Retina (tissue), 1 donor: ENCODE measurements at places on chromosomes 12 and 14.

- no peak for DNase-seq
Measured at GRCh38 chr14:50741567-50741966, 73.5 kb upstream of the SAV1 start.

DNA sequence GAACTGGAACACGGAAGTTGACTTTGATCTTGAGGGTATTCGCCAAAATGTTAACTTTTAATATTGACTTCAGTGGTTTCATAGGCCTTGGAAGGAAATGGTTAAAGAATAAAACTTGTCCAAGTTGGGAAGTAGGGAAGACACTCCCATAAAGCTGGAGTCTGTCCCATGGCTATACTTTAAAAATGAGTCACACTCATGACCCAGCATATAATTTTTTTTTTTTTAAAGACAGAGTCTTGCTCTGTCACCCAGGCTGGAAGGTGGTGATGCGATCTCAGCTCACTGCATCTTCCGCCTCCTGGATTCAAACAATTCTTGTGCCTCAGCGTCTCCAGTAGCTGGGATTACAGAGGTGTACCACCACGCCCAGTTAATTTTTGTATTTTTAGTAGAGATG is 19.6 kb downstream of the TMPRSS12 start:
- DNase-seq = no peak

GRCh38 chr14:33120341-33120740 is 181.7 kb downstream of the NPAS3 start:
- DNase-seq = no peak

GRCh38 chr14:72053651-72054050 is 121.4 kb downstream of the RGS6 start:
- DNase-seq = no peak

DNA sequence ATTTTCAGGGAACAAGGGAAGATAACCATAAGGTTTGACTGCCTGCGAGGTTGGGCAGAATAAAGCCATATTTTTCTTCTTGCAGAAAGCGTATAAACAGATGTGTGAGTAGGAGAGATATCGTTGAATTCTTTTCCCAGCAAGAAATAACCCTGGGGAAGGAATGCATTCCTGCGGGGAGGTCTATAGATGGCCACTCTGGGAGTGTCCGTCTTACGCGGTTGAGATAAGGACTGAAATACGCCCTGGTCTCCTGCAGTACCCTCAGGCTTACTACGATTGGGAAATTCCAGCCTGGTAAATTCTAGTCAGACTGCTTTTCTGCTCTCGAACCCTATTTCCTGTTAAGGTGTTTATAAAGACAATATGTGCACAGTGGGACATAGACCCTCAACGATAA is 225.0 kb downstream of the LRIG3 start:
- no peak for DNase-seq

- no peak for DNase-seq
Measured at GRCh38 chr12:3132636-3133404, 55.6 kb downstream of the TSPAN9 start.

DNA sequence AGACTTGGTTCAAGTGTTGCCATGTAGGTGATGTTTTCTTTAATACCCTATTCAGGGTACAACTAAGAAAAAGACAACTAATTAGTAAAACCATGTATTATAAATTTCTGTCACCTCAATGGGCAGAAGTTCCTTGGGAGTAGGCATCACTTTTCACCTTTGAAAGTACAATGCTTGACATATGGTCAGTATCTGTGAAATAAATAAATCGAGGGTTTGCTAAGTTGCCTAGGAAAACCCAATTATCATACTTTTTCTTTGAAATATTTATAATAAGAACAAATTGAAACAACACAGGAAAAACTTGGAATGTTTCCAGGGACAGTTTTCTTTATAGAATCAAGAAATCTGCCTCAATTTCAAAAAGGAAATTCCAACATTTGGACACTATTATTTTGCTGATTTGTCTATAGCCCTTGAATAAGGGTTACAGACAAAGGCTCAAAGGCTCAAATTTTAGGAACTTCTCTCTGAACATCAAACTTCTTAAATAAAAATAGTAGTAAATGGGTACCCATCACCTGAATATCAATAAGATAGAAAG is 13.7 kb downstream of the FGD6 start:
- no peak for DNase-seq

DNA sequence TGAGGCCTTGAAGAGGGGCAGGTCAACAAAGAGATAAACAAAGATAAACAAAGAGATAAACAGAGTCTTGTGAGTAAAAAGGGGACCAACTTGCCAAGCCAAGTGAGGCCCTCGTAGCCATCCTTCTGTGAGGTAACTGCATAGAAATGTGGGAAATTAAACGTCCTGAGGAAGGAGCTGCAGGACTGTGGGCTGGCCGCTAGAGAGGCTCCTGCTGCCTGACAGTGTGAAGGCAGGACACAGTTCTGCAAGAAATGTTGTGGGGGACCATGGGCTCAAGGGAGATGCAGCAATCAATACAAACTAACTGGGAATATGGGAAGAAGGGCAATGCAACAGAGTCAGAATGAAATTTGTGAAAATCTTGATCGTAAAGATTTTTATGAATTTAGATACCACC is 91.9 kb downstream of the SLC8A3 start:
- peak; percentile 31 for DNase-seq

DNA sequence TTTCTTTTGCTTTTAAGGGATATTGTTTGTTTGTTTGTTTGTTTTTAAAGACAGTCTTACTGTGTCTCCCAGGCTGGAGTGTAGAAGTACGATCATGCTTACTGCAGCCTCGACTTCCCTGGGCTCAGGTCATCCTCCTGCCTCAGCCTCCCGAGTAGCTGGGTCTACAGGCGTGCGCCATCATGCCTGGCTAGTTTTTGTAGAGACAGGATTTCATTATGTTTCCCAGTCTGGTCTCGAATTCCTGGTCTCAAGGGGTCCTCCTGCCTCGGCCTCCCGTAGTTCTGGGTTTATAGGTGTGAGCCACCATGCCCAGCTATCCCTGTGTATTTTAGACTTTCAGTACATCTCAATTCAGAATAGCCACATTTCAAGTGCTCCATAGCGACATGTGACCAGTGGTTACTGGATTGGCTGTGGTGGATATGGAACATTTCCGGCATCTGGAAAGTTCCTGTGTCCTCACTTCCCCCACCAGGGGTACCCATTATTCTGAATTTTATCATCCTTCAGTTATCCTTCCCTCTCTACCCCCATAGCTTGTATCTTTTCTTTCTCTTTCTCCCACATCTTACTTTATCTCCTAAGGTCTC is 61.1 kb downstream of the HRK start:
- no peak for DNase-seq

GRCh38 chr12:26728205-26729050 is 104.6 kb downstream of the ITPR2 start:
- no peak for DNase-seq
